CD4-positive, alpha-beta T cell treated with Interleukin-15 for 1 hour (primary cell): ENCODE measurements at places on chromosomes 2 and 18.

DNA sequence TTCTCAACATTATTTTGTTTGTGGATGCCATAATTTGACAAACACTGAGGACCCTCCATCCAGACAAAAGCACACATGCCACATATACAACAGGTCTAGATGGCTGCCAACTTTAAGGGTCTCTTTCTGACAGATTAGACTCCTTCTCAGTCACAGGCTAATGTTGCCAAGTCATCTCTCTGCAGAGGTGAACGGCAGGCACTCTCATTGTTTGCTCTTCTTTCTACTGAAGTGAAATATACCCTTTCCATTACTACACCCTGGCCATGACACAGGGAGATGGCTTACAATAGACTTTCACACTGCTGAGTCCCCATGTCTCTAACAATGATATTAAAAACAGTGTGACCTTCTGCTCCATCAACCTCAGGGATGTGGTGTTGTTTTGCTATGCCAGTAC is 47.5 kb upstream of the ZNF397 start:
- DNase-seq: no peak

GRCh38 chr2:162524849-162525248 is 180.9 kb downstream of the GCA start:
- DNase-seq: no peak

GRCh38 chr18:5447442-5447841 is 96.4 kb downstream of the EPB41L3 start:
- no peak for DNase-seq

- DNase-seq: no peak
Measured at GRCh38 chr2:13884291-13884976, 748.1 kb upstream of the LRATD1 start.

DNA sequence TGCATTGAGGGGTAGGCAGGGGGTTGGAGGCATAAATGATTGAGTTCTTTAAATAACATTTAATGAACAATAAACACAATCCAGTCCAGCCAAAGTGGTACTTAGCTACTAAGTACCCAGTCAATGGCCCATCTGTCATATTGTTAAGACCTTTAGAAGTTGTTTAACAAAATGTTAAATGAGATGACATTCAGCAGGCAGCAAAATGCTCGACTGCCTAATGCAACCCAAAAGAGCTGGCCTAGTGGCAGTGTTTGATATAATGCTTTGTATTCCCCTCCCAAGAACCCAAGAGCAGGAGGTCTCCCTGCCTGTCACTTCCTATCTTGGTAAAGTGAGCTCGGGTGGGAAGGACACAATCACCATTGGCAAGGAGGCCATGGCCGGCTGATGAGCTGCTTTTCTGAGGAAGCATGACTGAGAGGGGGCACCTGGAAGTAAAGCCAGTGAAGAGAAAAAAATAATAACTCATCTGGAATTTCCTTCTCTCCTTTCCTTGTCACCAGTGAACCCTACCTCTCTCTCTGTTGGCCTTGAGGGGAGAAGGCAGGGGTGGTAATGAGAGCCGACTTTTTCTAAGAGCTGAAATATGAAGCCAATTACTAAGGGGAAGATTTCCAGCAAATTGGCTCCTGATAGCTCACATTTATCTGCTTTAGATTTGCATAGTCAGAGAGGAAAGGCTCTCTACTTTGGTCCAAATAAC is 140.6 kb downstream of the C1D start:
- DNase-seq: no peak

- no peak for DNase-seq
Measured at GRCh38 chr2:154992826-154993225, 294.3 kb downstream of the KCNJ3 start.

DNA sequence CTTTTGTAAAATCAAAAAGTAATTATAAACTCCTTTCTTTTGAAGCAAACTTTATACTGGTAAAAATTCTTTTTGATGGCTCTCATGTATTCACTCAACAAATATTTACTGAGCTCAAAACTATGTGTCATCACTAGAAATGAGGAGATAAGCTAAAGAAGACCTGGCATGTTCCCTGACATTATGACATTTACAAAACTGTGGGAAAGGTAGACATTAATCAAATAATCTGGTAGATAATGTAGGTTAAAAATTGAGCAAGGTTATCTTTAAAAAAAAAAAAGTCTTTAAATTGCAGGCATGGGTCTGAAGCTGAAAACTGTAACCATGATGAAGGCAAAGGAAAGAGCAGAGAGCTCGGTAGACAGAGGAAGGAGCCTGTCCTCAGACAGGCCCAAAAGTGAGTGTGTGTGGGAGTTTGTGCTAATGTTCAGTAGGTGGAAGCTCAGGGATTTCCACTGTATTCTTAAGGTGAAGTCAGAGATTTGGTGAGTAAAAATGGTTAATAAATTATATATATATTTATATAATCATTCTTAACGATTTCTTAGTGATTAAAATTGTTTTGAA is 612.9 kb downstream of the LRP1B start:
- DNase-seq: no peak

- DNase-seq: no peak
Measured at GRCh38 chr2:150174056-150174805, 313.2 kb downstream of the RND3 start.

DNA sequence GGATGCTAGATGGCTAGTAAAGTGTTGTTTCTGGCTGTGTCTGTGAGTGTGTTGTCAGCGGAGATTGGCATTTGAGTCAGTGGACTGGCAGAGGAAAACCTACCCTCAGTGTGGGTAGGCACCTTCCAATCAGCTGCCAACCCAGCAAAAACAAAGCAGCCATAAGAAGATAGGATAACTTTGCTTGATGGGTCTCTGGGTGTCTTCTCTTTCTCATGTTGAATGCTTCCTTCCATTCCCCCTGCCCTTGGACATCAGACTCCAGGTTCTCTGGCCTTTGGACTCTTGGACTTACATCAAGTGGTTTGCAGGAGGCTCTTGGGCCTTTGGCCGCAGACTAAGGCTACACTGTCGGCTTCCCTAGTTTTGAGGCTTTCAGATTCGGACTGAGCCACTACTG is 429.0 kb upstream of the ZNF804A start:
- DNase-seq: no peak

GRCh38 chr2:224175538-224175937 is 136.5 kb upstream of the SERPINE2 start:
- DNase-seq: no peak

GRCh38 chr18:80231151-80231550 is 16.2 kb downstream of the PARD6G start:
- no peak for DNase-seq

DNA sequence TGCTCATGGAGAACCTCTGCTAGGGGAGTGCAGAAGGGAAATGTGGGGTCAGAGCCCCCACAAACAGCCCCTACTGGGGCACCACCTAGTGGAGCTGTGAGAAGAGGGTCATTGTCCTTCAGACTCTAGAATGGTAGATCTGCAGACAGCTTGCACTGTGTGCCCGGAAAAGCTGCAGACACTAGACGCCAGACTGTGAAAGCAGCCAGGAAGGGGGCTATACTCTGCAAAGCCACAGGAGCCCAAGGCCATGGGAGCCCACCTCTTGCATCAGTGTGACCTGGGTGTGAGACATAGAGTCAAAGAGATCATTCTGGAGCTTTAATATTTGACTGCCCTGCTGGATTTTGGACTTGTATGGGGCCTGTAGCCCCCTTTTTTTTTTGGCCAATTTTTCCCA is 60.9 kb downstream of the RPE start:
- no peak for DNase-seq

DNA sequence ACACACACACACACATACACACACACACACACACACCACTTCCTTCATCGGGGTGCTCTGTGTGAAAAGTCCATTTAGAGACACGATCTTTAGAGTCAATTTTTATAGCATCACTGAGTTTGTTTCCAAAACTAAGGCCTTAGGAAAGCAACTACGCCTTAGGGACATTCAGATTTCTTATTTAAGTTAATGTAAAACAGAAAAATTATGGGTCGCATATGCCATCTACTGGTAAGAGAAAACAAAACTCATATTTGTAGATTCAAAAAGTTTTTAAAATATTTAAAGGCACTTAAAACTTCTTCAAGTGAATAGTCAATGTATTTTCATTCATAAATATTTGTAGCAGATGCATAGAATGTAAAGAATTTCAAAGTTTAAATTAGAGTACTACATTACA is 166.2 kb downstream of the ATAD2B start:
- DNase-seq: no peak

DNA sequence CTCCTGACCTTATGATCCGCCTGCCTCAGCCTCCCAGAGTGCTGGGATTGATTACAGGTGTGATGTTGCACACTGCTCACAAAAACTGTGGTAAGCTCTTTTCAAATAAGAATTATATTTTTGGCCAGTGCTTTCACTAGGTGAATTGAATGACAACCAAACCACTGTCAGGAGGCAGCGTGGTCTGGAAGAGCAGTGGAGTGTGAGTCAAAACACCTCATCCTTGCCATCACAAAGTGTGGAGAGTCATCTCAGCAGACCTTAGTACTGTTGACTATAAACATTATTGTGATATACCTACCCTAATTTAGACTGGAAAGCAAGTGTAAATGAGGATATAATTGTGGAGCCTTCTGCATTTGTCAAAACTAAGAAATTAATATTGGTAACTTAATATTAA is 61.3 kb downstream of the UBE2E3 start:
- no peak for DNase-seq

DNA sequence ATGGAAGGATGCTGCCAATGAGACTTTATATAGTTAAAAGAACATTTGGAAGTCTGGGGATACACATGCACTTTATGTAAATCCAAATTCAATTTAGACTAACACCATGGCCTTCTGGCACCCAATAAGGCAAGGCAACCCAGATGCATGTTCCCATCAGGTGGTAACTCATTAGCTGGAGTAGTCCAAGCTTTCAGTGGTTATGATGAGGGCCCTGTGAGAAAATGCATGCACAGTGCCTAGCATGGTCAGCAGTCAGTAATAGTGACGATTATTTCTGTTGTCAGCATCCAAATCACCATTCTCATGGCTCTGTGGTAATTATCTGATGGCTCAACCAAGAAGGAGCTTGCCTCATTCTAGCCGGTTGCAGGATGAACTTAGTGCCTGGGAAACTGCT is 70.3 kb upstream of the CTLA4 start:
- no peak for DNase-seq
